ENCODE measurements at places on chromosomes 2 and 18.

DNA sequence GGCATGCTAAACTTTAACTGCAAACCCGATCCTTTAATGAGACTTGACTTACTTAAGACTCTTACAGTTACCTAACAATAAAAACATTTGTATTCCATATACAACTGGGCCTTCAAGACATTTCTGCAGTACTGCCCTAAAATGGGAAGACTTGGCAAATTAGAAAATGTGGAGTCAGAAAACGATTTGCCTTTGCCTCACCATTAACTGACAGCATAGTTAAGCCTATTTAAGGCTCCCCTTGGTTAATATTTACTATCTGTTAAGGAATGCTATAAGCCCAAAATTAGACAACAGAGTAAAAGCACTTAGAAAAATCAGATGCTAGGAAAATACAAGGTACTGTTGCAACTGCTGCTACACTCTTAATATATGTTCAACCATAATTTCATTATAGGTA is 18.7 kb downstream of the TYW5 start:
- DNase-seq: no peak

DNA sequence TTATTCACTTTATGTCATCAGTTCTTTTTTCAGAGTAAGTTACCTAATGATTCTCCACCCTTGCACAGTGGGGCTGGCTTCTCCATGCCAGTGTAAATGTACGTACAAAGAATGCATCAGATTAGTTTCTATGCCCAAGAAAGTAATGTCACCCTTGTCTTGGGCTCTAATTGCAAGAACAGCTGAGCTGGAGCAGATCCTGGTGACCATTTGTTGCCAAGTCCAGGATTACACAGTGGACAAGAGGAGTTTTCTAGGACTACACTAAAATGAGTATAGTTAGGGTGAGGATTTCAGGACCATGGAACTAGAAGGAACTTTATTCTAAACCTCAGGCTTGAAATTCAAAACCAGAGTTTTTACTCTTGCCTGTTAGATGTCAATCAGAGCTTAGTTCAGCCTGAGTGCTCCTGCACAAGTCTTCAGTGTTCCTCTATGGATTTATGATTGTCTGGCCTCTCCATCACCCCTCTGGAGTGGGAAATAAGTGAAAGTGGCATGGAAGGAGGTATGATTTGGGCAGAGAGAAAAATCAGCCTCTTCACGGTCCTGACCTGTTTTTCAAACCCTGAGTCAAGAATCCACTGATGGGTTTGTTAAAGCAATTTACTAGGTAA is 29.8 kb downstream of the PCBP1 start:
- no peak for DNase-seq

GRCh38 chr18:7940971-7941370 is 373.9 kb downstream of the PTPRM start:
- DNase-seq: no peak

DNA sequence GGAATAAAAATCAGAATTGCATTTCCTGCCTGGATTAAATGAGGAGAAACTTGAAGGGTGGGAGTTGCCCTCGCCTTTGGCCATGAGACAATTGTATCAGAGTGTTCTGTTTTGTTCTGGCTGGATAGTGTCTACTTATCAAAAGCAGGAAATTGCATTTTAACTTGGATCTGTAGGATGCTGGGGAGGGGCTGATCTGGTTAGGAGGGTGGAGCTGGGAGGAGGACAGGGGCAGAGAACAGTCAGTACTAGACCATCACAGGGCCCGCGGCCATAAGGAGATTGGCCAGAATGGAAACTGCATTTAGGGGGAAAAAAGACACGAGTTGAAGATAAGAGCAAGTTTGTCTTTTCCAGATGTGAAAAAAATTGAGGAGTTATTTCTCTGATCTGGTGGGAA is 199.1 kb upstream of the POU3F3 start:
- DNase-seq: no peak

DNA sequence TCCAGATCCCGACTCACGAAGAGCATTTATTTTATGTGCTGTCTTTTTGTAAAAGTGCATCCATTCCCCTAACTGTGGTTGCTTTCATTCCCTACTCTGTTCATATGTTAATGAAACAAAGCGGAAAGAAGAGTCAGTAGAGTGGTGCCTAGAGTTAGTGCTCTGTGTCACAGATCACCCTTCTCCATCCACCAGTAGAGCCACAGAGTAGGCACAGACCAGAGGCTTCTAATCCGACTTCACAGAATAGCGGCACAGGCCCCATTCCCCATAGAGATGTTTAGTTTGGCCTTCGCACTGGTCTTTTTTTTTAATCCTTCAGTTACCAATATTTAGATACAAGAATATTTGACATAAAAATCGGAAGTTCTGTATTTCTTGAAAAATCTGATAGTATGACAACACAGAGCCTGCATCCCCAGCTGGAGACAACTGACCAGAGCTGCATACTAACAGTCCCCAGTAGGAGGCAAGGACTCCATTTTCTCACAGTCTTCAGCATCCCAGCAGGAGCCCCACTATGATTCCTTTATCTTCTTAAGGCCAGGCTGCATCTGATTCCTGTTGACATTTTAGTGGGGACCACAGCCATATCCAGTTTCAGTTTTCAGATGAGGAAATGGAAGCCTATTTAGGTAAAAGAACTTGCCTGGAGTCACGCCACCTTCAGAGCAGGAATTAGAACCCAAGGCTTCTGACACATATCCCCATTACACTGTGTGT is 7.0 kb downstream of the G6PC2 start:
- no peak for DNase-seq

GRCh38 chr2:8496079-8496478 is 185.8 kb upstream of the ID2 start:
- no peak for DNase-seq

- no peak for DNase-seq
Observed at GRCh38 chr18:24509435-24509834, 49.0 kb downstream of the HRH4 start.

GRCh38 chr18:58216071-58216481 is 172.1 kb downstream of the NEDD4L start:
- DNase-seq: no peak

GRCh38 chr2:16321872-16322271 is 343.8 kb downstream of the CYRIA start:
- no peak for DNase-seq

GRCh38 chr2:219596954-219597551 is 604 bp upstream of the STK11IP start:
- DNase-seq: peak; percentile 26

GRCh38 chr2:74168739-74169138 is 9.9 kb downstream of the MOB1A start:
- DNase-seq: no peak

GRCh38 chr18:8084160-8084559 is 517.0 kb downstream of the PTPRM start:
- peak; percentile 47 for DNase-seq

DNA sequence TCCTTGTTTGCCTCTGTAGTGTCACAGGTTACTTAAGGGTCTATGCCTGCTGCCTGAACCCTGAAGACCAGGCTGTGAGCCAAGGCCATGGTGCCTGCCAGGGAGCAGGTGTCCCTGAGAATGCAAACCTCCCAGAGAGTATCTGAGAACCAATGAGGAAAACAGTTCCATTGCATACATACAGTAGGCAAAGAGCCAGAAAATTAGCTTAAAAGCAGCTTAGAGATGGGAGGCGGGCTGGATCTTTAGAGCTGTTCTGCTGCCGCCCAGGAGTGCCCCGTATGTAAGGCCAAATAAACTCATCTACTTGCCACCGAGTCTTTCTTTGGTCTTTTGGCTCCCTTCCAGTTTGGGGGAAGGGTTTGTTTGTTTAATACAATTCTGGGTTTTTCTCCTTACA is 327.9 kb downstream of the CLIP4 start:
- no peak for DNase-seq

DNA sequence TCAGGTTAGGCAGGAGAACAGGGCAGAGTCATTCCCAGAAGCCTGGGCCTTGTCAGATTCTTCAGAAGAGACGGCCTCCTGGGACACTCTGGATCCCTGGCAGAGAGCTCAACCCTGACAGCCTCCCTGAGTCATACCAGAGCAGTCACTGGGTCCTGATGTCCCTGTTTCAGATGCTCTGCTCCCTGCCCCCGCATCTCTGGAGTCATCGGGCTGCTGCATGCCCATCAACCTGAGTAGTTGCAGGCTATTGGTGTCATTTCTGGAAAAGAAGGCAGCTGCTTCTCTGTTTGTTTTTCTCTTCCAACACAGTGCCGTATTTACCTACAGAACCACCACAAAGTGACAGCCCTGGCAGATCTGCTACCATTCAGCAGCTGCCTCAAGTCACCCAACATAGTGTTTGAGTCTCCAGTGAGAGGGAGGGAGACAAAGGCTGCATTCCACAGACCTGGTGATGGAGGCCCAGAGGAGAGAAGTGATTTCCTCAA is 145.1 kb downstream of the B3GNT2 start:
- DNase-seq: no peak

DNA sequence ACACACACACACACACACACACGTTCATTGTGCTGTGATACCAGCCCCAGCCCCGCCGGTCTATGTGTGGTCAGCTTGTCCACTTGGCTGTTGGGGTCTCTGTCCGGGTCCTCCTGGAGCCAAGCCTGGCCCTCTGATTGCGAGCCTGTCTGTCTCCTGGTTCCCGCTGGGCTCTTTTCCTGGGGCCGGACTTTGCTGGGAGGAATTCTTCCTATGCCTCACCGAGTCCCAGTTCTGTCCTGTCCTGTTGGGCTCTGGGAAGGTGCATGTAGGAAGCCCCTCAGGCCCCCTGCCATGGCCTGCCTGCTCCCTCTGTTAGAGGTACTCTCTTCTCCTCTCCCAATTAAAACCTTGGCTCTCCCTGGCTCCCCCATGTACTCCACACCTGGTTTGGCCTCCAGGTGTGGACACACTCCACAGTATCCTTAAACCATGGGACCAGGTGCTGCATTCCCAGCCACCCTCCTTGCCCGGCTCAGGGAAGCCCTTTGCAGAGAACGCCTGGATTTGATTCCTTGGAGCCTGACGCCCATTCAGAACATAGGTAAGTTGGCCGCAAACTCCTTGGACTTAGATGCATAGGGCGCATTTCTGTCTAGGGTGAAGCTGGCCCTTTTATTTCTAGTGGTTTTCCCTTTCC is 42.3 kb downstream of the CABLES1 start:
- no peak for DNase-seq

GRCh38 chr2:27117995-27118524 is 868 bp downstream of the CGREF1 start:
- DNase-seq: no peak

DNA sequence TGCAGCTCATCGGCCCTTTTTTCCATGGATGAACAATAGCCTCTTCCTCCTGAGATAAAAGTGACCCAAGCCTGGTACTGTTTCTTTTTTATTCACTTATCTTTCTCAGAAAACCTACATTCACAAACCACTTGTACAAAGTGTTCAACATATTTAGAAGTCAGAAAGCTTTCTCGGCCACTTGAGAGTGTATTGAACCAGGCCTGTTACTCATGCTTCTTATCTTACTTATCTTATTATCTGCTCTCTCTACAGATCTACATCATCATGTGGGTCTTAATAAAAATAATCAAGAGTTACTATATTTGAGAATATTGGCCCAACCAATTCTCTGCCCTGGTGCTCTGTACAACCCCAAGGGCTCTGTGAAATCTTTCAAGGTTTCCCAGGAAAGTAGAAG is 242.1 kb downstream of the MREG start:
- DNase-seq: no peak
